ENCODE measurements at places on chromosomes 2 and 18.

GRCh38 chr2:26583381-26583911 lies 57.7 kb downstream of the CIB4 start:
- DNase-seq = no peak

DNA sequence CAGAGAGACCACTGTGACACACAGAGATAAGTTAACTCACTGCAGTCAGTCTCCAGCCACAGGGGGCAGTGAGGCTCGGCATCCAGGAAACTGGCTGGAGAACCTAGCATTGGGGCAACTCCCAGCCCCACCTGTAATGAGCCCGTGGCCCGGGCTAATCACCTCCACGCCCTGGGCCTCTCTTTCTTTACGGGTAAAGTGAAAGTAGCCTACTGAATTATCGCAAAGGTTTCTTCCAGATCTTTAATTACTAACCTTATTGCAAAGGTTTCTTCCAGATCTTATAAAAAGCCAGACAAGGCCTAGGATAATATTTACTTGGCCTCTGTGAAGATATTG lies 45.7 kb upstream of the ACAA2 start:
- no peak for DNase-seq

- no peak for DNase-seq
Observed at GRCh38 chr18:7766346-7766745, 199.2 kb downstream of the PTPRM start.

DNA sequence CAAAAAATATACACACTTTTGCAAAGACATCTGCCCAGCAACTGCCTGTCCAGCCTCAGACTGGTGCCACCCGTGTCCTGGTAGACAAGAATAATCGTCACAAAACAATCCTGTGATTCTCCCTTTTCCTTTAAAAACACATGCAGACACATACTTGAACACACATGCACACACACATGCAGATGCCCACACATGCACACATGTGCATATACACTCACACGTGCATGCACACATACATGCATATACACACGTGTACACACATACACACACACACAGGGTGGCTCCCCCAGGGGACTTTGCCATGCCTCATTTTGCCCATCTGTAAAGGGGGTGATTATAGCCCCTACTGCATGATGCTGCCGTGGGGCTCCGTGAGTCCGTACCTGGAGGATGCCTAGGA lies 24.9 kb upstream of the ALPP start:
- no peak for DNase-seq

DNA sequence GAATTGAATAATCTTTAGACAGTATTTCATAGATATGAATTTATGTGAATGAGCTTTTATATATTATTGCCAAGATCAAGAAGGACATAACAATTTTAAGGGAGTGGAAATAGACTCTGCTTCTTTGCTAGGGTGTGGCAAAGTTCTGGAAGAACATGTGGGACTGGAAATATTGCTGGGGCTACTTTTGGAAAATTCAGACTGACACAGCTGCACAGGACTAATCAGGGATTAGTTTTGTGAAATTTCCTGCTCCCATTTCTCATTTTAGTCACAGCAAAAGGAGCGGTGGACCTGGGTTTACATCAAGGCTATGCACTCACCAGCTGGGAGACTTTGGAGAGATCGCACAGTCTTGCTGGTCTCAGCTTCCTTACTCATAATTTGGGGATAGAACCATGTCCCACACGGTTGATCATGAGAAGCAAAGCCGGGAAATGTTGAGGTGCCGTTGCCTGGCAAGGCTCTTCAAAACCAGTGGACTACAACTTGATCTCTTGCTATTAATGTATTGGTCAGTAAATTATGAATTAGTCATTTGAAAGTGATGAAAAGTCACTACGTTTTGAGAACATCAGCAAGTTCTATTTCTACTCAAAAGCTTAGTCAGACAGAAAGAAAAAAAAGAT lies 42.4 kb downstream of the IL1RL2 start:
- no peak for DNase-seq

- no peak for DNase-seq
Observed at GRCh38 chr2:115946341-115946740, 1503.9 kb downstream of the DPP10 start.

GRCh38 chr2:53768242-53768542 lies 588 bp downstream of the CHAC2 start:
- no peak for DNase-seq

GRCh38 chr18:77550625-77551024 lies 301.0 kb downstream of the GALR1 start:
- DNase-seq = no peak

DNA sequence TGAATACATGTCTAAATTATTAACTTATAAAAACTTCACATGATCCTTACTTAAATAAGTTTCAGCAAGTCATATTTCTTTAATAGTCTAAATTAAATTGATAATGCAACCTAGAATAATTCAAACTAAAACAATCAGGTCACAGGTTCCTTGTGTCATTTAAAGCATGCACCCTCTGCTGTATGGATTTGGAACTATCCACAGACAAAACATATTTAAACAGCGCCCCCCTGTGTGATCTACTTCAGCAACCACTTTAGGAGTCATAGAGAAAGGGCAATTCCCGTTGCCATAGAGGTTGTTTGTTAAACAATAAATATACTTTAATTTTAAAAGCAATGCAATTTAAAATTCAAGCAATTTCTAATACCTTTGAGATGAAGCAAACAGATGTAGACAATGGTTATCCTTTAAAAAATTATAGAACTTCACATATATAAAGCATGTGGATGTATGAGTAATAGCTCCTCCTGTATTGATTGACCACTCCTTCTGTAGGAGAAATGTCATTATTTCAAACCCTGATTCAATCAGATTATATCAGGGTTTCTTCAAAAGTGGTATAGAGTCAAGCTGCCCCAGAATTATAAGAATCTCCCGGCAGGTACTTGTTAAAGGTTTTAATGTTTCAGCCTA lies 21.2 kb downstream of the GRB14 start:
- DNase-seq = no peak

GRCh38 chr18:31946305-31947046 lies 3.5 kb upstream of the TRAPPC8 start:
- no peak for DNase-seq

DNA sequence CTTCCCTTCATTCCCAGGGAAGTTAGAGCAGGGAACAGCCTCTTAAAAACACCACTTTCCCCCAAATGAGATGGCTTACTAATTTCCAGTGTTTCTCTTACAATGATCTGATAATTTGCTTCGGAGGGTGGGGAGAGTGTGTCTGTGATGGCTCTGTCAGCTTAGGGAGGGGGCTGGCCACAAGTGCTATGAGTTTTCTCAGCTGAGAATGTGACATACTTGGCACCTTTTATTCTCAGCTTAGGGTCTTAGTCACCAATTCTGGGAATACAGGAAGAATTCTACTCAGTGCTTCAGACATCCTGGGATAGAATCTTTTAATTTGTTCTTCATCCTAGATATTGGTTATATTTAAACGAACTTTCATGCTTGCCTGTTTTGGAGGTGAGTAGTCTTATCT lies 64.4 kb downstream of the AOX1 start:
- no peak for DNase-seq

GRCh38 chr2:67772216-67773170 lies 290.3 kb downstream of the C1D start:
- no peak for DNase-seq

DNA sequence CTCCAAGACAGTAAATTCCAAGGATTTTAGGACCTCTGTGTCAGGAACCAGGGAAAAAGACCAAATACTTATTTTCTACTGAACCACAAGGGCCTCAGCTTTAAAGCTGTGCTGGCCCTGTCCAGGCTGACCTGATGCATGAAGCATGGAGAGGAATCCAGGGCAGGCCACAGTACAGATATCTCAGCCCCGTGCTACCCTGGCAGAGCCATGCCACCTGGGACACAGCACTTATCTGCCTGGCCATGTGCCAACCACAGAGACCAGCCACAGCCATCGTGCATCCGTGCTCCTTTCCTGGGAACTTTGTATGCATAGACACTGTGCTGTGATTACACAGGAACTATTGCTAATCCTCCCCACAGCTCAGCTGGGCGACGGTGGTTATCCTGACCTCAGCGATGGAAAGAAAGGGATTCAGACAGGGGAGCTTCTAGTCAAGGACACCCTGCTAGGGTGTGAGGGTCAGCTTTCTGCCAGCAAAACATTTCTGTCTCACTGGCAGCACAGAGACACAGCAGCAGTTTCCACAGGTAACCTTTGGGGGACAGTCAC lies 687.4 kb upstream of the ID2 start:
- DNase-seq = no peak

GRCh38 chr2:220785178-220785577 lies 786.9 kb downstream of the EPHA4 start:
- DNase-seq = no peak

- no peak for DNase-seq
Observed at GRCh38 chr2:25996844-25997243, 14.5 kb upstream of the KIF3C start.

DNA sequence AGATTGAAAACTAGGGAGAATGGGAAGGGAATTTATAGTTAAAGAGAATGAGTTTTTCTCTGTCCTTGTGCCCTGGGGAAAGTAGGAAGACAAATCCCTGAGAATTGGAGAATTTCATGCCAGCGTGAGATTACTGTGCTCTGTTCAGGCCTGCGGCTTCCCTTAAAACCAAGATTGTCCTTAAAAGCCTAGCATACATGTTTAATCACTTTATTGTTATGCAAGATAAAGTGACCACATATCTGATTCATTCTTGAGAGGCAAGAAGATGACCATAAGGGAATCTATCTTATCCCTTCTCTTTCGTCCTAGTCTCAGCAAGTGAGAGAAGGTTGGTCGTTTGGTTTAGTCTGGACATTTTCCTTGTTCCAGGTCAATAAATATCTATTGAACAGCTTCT lies 75.9 kb downstream of the ADCYAP1 start:
- no peak for DNase-seq

Data from activated T-cell treated with anti-CD3 and anti-CD28 coated beads, Interleukin-2, amount 50 U/mL, for 4 hours (primary cell).